Activated CD4-positive, alpha-beta T cell treated with anti-CD3 and anti-CD28 coated beads for 4 hours (primary cell): ENCODE measurements at places on chromosomes 2 and 18.

- DNase-seq, result no peak
Observed at GRCh38 chr2:54969940-54970338, 80.3 kb downstream of the RTN4 start.

GRCh38 chr2:67445652-67446268, 48.6 kb downstream of the ETAA1 start:
- no peak for DNase-seq

GRCh38 chr2:129907256-129907998, 72.0 kb upstream of the RAB6C start:
- DNase-seq, result no peak

GRCh38 chr2:186827862-186828492, 21.0 kb downstream of the ZSWIM2 start:
- no peak for DNase-seq

DNA sequence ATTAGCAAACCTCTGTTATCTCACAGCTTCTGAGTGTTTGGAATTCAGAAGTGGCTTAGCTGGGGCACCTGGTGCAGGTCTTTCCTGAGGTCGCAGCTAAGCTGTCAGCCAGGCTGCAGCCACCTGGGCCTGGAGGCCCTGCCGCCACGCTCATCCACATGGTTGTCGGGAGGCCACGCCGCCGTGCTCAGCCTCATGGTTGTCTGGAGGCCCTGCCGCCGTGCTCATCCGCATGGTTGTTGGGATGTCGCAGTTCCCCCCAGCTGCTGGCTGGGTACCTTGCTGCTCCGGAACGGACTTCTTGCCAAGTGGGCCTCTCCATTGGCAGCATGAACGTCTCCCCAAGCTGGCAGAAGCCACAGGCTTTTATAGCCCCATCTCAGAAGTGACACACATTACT, 24.3 kb upstream of the MPPE1 start:
- no peak for DNase-seq

GRCh38 chr2:149132339-149132738, 93.8 kb downstream of the LYPD6B start:
- DNase-seq, result no peak

DNA sequence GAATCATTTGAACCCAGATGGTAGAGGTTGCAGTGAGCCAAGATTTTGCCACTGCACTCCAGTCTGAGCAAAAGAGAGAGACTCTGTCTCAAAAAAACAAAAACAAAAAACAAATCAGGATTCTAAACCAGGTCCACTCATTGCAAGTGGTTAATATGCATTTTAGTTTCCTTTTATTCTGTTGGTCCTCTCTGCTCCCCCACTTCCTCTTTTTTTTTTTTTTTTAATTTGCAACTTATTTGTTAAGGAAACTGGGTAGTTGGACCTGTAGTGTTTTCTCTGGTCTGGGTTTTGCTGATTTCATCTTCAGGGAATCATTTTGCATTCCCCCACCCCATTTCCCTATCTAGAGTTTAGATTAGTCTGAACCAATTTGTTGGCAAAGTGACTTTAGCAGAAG, 14.0 kb downstream of the FER1L5 start:
- no peak for DNase-seq

GRCh38 chr2:44763275-44763782, 178.2 kb upstream of the SIX3 start:
- DNase-seq, result no peak

- no peak for DNase-seq
Observed at GRCh38 chr2:19549821-19550220, 191.4 kb upstream of the OSR1 start.

- DNase-seq, result no peak
Observed at GRCh38 chr18:35936951-35937350, 35.5 kb upstream of the RMP24 start.

- no peak for DNase-seq
Observed at GRCh38 chr2:166831930-166832329, 56.4 kb upstream of the XIRP2 start.

DNA sequence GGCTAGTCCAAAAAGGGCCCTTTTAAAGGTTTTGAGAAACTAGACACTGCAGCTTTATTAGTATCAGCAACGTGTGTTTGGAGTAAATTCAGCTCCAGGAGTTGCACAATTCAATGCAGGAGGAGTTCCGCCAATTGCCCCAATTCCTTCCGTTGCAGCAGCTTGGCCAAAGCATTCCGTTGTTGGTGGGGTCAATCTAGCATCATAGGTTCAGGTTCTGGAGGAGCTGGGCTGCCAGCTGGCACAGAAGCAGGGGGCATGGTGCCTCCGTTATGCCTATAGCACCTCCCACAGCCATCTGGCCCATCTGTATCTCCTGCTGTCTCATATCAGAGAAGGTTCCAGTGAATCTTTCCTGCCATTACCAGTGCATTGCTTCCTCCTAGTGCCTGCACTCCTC, 55.4 kb downstream of the REL start:
- no peak for DNase-seq

DNA sequence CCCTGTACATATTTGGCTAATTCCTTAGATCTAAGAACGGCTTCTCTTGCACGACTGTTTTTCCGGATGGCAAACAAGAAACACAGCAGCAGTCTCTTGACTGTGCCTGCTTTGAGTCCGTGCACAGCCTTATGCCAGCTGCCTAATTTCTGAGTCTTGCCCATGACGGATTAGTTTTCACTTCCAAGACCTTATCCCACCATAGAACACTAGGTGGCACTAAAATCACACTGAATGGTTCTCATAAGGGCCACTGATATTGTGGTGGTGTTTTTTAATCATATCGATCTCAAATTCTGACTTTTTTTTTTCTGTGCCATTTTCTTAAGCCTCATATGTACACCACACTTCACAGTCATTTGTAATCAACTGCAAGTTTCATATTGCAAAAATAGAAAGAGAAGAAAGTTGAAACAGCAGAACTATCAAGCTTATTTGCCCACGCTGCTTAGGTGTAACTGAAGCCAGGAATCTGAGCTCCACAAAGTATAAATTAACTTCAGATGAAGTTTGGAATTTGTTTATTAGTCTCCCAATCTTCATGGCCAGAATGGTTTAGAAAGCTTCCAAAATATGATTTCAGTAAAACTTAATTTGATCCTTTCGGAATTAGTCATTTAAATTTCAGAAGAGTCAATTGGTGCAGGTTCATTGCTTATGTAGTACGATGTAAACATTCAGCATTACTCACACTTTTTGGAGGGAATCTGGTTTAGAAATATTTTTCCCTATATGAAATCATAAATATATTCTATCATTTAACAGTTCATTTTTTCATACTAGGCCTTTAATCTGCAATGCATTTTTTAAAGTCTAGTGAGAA, 45.5 kb upstream of the SCN7A start:
- no peak for DNase-seq

DNA sequence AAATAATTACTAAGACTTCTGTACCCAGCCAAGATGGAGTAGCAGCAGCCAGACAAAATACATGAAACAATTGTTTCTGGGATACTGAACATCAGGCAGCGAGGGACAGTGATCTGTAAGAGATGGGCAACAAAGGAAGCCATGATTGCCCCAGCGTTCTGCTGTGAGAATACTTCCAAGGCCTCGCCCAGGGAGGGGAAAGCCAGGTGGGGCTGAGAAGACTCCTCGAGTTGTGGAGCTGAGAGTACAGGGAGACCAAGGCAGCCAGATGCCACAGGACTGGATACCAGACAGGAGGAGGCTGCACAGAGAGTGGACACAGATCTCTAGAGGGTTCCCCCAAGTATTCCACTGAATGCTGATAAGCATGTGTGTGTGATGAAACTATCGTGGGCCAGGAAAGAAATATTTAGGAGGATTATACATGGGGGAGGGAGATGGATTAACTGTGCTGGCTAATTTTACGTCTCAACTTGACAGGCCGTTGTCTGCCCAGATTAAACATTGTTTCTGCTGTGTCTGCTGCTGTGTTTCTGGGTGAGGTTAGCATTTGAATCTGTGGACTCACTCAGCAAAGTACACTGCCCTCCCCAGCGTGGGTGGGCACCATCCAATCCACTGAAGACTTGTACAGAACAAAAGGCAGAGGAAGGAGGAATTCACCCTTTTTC, 10.2 kb upstream of the LIMS2 start:
- DNase-seq, result no peak

DNA sequence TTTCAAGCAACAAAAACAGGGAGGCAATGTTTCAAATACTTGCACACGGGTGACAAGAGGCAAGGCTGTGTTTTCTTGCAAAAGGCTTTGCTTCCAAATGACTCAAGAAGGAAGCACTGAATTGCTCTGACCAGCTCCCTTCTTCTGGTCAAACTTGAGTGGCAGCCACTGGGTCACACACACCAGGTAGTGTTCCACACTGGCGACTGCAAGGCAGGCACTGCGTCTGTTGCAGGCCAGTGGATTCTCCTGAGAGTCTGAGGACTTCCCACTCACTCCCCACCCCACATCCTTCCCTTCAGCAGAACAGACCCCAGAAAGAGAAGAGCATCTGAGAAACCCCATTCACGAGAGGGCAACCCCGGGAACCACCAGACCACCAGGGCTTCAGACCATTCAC, 19.8 kb downstream of the PARD6G start:
- no peak for DNase-seq

GRCh38 chr2:172415157-172415864, 12.1 kb upstream of the ITGA6 start:
- no peak for DNase-seq

GRCh38 chr18:52536039-52536438, 196.0 kb downstream of the DCC start:
- no peak for DNase-seq
